ENCODE measurements at places on chromosomes 16 and 17.

- DNase-seq = no peak
Observed at GRCh38 chr17:7141824-7142223, 27.2 kb upstream of the ASGR2 start.

GRCh38 chr16:56115817-56116576 lies 75.3 kb upstream of the GNAO1 start:
- no peak for DNase-seq

DNA sequence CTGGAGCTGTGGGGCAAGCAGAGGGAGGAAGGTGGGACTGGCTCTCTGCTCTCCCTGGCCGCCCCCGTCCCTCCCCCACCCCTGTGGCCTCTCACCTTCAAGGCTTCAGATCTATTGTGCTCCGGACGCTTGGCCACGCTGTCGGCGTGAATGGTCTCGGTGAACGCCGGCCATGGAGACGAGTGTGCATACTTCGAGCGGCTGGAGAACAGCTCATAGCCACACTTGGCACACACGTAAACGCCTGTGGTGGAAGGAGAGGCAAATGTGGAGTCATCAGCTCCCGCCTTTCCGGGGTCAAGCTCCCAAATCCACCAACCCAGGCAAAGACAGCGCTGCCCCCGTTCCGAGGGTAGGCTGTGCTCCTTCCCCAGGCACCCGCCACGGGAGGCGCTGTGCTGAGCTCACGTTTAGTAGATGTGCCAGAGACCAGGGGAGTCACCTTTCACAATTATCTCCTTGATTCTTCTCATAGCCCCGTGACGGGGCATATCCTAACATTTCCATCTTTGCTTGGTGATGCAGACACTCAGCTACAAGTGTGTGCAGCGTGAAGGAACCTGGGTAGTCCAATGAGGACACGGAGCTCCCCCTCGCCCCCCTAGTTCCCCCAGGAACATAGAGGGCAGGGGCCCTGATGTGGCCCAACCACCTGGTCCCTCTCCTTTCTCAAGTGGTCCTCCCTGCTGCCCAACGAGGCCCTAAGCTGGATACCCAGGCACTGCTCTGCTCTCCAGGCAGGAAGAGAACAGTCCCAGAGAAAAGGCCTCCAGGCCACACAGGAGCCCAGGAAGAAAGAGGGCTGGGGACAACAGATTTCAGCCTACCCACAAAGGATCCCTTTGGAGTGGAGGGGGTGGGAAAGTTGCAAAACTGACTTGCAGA lies 1.6 kb downstream of the MSRB1 start:
- DNase-seq = no peak

GRCh38 chr16:87492291-87492630 lies 563 bp downstream of the ZCCHC14 start:
- no peak for DNase-seq

DNA sequence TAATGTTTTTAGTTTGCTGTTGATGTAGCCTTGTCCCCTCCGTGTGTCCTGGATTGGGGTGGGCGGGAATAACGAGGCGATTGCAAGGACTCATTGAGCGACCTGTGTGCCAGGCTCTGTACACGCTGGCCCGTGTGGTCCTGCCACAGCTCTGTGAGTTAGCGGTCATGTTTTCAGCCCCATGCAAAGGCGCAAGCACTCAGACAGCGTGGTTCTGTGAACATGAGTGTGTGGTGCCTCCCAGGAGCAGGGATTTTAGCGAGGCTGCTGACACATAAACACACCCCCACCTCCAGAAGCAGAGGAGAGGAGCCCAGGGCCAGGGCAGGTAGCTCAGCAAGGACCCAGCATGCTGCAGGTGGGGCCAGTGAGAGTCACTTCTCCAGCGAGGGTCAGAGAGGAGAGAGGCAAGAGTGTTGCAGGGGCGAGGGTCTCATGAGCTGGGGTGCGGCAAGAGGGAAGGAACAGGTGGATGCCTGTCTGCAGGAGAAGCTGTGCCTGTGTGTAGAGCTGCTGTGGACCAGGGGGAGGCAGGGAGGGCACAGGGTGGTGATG lies 115.3 kb downstream of the OR1D5 start:
- DNase-seq = no peak

- DNase-seq = no peak
Observed at GRCh38 chr16:57299009-57299718, 14.7 kb upstream of the PLLP start.

DNA sequence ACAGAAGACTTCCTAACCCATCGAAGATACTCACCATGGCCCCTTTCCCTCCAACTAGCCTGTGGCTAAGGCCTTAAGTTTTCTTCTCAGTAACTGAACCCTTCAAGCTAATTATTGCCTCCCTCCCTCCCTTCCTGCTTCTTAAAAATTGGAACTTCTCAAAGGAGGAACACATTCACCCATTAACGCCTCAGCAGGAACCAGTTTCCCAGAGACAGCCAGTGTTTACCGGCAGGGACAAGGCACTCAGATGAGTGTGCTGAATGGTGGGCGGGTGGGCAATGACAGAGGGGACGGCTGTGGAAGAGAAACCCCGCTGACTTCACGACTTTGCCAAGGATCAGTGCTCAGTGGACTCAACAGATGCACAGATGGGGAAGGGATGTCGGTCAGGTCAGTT lies 20.3 kb downstream of the PITPNA start:
- DNase-seq = no peak

DNA sequence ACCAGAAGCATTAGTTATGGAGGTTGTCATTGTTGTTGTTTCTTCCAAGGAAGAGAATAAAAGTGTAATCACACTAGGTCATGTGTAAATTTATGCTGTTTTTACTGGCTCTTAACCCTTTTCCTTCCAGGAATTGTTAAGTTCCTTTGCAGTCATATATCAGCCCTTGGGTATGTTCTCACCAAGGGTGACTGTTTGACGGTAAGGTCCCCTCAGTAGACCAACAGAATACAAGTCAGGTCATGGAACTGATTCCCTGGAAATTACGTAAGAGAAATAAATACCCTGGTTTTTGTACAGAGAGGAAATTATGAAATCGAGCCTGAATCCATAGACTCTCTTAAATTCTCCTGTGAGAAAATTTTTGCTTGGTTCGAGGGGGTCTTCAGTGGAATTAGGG lies 11.2 kb upstream of the KCNJ2 start:
- no peak for DNase-seq

DNA sequence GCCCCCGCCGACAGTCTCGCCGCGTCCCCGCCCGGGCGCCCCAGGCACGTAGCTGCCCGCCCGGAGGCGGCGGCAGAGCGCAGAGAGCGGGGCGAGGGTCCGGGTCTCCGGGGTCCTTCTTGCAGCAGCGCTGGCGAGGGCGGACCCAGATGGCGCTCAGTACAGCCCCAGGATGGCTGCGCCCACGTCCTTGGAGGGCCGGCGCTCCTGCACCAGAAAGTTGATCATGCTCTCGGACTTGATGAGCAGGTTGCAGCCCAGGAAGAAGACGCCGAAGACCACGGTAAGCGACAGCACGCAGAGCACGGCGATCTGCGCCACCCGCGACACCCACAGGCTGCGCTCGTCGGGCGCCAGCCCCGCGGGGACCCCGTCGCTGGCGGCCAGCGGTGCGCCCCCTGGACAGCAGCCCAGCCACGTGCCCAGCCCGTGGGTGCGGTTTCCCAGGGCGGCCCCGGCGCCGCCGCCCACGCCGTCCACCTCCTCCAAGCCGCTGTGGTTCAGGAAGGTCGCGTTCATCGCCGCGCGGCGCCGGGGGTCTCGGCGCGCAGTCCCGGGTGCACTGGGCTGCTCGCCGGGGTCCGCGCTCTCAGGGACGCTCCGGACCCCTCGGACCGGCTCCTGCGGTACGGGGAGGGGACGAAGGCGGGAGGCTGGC lies 435 bp downstream of the RPRML start:
- DNase-seq = peak; percentile 8

GRCh38 chr17:31313982-31314781 lies at the start of gene EVI2B:
Gene EVI2B, minus strand, starts transcription at chr17:31314054. Its CDS starts 8,445 bp downstream, at chr17:31305609.
- peak; percentile 75 for DNase-seq

DNA sequence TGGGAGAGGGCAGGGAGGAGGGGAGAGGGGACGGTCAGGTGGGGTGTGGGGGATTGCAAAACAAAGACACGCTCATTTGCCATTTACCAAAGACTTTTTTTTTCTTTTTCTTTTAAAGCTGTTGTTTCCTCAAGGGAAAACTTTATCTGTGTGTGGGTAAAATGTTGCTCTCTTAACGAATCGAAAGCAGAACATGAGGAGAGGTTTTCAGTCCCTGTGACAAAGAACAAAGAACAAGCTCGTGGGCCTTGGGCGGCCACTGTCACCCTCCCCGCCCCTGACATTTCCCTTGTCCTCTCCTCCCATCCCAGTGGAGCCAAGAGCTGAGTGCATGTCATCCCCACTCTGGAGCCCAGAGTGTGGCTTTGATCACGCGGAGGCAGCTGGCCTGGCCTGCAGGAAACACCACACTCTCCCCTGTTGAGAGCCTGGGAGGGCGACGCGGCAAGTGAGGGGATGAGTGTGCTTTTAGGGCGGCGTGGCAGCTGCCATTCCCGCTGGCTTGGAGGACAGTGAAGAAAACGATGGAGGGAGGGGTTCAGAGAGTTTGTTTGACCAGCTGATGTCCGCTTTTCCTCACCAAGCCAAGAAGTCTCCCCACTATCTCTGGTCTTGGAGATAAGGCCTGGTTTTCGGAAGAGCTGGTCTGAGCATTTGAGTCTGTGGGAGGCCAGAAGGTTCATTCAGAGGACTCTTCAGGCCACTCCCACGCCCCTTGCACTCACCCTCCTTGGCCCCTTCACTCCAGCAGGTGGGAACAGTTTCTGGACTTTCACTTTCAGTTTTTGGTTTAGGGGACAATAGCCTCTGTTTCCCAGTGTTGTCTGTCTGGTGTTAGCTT lies 11.4 kb downstream of the CCR7 start:
- peak; percentile 89 for DNase-seq

DNA sequence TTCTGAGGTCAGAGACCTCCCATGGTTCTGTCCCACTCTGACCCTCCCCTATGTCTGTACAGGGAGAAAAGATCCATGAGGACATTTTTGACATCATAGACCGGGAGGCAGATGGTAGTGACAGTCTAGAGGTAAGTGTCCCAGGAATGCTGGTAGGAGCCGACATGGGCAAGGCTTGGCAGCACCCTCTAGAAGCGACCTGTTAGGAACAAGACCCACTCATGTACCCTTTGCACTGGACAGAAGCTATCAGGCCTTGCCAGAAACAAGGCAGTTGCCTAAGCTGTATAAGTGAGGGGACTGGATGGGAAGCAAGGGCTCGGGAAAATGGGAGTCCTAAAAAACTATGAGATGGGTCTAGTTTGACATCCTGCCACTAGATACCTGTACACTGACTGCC lies 2.5 kb downstream of the TUBG1 start:
- no peak for DNase-seq

GRCh38 chr17:11601661-11602060 lies 3.4 kb downstream of the DNAH9 start:
- DNase-seq = no peak

DNA sequence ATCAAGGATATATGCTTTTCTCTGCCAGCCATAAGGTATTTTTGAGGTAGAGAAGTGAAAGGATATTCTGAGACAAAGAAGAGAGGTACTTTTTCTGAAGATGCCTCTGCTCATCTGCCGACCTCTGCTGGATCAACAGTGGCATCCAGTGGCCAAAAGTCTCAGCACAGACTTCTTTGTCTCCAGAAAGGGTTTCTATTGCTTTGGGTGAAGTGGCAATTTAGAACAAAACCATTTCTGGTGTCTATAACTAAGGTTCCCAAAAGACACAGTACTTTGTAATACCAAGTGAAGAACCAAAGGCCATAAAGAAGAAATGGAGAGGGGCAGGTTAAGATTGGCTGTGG lies 155.2 kb upstream of the C17orf78 start:
- peak; percentile 38 for DNase-seq

DNA sequence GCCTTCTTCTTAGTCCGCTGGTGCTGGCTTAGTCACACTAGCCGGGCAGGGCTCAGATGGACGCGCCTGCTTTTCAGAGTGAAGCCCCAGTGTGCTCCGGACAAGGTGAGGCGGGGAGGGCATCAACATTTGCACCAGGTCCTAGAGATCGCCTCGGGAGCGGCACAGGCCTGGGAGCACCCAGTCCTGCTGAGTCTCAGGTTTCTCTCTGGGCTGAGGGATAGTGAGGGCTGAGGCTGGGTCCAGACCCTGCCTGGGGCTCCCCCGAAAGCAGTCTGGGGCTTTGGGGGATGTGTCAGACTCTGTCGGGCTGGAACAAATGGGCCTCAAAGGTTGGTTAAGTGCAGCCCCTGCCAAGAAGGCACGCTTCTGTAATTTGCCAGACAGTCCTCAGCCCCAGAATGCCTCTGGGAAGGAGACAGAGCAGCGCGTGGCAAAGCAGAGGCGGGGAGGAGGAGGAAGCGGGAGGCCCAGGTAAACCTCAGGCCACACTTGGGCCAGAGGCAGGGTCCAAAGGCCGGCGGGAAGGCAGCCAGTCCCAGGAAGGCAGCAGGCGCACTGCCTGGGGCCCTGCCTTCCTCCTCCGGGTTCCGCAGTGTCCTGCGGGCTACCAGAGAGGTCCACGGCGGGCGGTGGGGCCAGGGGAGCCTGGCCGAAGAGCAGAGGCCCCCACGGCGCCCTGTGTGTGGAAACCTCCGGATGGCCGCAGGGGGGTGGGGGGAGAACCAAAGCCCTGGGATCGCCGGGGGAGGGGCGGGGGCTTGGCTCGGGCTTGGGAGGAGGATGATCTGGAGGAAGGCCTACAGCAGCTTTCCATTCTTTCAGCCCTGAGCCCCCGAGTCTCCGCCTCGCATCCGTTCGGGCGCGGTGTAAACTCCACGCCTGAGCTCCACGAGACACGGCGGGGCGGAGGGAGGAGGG lies 39.5 kb upstream of the ATP2A3 start:
- no peak for DNase-seq

- no peak for DNase-seq
Observed at GRCh38 chr16:87235810-87236515, 81.2 kb downstream of the C16orf95 start.

GRCh38 chr16:4768549-4769305 lies 1.8 kb upstream of the ZNF500 start:
- DNase-seq = peak; percentile 98

DNA sequence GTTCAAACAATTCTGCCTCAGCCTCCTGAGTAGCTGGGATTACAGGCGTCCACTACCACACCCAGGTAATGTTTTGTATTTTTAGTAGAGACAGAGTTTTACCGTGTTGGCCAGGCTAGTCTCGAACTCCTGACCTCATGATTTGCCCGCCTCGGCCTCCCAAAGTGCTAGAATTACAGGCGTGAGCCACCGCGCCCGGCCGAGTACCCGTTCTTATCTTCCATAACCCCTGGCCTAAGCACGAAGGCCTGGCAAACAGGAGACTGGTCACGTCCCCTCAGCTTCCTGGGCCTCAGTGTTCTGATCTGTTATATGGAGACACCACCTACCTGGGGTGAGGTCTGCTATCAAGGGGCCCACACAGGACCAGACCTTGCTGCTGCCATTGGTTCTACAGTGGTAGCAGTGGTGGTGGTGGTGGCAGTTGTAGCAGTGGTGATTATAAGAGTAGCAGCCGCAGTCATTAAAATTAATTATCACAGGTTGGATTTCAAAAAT lies 1.3 kb downstream of the SLC5A10 start:
- DNase-seq = no peak

GRCh38 chr17:45893725-45894021 lies 681 bp upstream of the MAPT start:
- DNase-seq = no peak

GRCh38 chr16:72025404-72026114 lies 17.0 kb downstream of the DHODH start:
- no peak for DNase-seq
